SIG-M5 (cell line): ENCODE measurements at places on chromosomes 16 and 17.

DNA sequence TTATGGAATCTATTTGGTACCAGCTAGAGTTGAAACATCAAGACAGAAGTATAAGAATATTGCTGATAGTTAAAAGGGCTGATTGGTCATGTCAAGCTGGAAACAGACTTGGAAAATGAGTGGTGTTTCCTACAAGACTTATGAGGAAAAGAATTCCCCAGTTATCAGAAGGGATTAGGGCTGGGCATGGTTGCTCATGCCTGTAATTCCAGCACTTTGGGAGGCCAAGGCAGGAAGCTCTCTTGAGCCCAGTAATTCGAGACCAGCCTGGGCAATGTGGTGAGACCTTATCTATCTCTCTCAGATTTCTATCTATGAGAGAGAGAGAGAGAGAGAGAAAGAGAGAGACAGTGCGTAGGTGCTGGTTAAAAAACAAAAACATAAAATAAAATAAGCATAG lies 139.5 kb upstream of the PMFBP1 start:
- DNase-seq: no peak

GRCh38 chr17:15106540-15106939 lies 158.6 kb downstream of the PMP22 start:
- DNase-seq: no peak

DNA sequence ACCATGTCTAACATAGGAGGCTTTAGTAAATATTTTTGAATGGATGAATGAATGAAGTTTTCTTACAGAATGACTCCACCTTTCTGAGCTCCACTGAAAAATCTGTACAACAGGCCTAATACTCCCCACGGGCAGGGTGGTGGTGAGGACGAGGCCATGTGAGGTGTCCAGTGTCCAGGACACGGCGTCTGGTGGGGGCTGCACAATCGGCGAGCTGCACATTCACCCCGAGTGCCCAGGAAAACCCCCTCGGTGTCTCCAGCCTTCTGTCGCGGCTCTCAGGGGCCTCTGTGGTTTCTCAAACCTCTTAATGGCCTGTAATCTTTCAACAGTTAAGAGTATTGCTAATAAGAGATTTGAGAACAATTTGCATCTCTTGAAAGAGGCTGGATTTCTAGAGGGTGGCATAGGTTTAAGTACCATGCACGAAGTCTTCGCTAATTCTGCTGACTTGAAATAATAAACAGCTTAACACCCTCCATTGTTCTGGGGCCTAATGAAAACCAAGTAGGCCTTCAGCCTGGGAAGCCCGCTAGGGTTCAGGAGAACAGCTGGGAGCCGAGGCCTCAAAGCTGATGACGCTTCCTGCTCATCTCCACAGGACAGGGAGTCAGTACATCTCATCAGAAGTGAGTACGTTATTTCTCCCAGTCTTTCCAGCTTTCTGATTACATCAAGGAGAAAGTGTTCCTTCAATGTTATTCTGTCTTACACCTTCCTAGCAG lies 304.6 kb upstream of the FOXF1 start:
- no peak for DNase-seq

DNA sequence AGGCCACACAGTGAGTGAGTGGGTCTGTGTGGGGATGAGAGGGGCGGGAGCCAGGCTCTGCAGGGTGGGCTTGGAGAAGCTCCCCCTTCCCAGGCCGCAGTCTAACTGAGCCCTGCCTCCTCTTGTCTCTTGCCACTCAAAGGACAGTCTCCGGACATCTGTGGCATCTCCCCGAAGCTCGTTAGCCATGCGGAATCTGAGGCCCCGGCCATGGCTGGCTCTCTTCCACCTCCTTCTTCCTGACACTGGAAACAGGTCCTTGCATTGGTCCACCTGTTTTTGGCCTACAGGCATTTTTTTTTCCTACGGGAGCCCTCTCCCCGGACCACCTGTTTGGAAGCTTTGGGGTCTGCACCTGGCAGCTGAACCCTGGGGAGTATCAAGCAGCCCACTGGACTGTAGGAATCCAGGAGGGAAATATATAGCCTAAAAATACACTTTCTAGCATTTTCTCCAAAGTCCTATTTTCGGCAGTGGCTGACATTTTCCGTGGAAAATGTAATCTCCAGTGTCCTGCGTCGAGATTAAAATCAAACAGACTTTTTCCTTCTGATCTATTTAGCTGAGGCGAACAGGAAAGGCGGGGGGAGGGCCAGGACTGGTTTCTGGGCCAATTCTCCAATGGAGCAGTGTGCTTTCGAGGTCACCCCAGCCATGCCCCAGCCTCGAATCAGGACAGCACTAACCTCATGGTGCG lies 9.1 kb downstream of the ATP2A3 start:
- no peak for DNase-seq

- no peak for DNase-seq
Measured at GRCh38 chr16:89729863-89730593, 8.7 kb downstream of the ZNF276 start.

- DNase-seq: no peak
Measured at GRCh38 chr16:84630446-84631152, 12.7 kb upstream of the COTL1 start.

GRCh38 chr17:65487161-65487560 lies 74.3 kb downstream of the AXIN2 start:
- DNase-seq: no peak

- DNase-seq: no peak
Measured at GRCh38 chr16:85471469-85472431, 141.4 kb upstream of the GSE1 start.

DNA sequence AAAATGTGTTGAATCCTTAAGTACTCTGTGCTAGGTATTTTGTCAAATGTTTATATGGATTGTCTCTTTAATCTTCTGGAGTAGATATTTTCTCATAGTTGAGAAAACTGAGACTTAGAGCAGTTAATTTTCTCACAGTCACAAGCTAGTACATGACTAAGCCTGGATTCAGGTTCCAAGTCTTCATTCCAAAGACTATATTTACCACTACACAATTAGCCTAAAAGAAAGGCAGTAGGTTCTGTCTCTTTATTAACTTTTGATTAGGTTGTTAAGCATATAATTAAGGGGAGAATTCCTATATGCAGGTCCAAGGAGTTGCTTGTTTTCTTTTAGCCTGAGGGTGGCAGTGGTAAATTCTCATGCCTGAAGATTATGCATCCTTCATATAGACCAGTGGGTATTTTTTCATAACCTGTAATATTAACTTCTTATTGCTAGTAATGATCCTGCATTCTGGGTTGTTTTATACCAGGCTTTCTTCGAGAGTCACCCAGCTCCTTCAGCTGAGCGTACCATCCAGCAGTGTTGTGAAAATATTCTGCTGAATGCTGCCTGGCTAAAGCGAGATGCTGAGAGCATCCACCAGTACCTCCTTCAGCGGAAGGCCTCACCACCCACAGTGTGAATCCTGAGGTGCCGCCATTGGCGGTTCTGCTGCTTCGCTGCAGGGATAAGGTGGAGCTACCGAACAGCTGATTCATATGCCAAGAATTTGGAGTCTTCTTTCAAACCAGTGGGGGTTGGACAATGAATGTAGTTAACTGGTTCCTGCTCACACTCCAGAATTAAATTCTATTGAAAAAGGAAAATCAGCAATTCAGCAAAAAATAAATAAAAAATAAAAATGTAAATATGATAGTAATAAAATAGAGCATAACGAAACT lies 28.2 kb upstream of the KPNB1 start:
- no peak for DNase-seq

- no peak for DNase-seq
Measured at GRCh38 chr17:66923886-66924285, 40.6 kb upstream of the CACNG4 start.

DNA sequence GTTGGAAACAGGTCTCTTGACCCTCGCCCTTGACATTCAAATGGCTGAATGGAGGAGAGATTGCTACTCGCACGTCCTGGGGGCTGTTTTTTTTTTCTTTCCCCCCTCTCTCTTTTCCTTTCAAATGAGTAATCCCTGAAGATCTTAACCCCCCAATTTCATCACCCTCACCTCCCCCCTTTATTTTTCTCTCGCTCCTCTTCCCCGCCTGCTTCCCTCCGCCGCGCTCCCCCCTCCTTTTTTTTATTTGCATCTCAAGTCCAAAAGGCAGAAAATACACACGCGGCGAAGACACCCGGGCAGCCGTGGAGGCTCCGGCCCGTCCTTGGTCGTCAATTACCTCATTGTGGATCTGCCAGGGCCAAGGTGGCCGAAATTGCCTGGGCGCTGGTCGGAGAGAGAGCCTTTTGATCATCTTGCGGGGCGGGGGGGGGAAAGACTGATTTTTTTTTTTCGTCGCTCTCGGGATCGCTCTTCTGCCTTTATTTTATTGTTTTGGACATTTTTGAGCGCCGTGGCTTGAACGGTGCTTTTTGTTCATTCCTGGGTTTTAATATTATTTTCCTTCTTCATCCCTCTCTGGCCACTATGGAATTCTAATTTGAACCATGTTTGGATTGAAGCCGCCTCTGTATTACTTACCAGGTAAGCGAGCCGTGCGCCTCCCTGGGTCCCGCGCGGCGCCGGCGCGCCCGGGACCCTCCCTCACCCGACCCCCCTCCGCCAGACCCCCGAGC lies 57.2 kb upstream of the GSE1 start:
- no peak for DNase-seq

- DNase-seq: no peak
Measured at GRCh38 chr16:29809031-29809747, 2.8 kb upstream of the PRRT2 start.

- DNase-seq: no peak
Measured at GRCh38 chr17:40312893-40313667, 4.1 kb downstream of the RARA start.

DNA sequence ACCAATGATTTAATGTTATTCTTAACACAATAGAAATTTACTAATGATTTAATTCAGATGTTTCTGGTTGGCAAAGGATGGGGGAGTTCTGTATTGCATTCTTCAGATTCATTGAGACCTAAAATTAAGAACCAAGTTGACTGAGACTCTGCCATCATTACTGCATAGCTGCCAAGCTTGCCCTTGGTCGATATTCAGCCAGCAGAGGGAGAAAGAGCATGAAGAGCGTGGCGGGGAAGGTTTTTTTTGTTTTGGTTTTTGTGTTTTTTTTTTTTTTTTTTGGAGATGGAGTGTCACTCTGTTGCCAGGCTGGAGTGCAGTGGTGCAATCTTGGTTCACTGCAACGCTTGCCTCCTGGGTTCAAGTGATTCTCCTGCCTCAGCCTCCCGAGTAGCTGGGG lies 659.4 kb upstream of the EEF2KMT start:
- DNase-seq: no peak

- no peak for DNase-seq
Measured at GRCh38 chr17:2563061-2563460, 30.4 kb upstream of the PAFAH1B1 start.

GRCh38 chr16:59148056-59148768 lies 414.1 kb upstream of the GOT2 start:
- DNase-seq: no peak

DNA sequence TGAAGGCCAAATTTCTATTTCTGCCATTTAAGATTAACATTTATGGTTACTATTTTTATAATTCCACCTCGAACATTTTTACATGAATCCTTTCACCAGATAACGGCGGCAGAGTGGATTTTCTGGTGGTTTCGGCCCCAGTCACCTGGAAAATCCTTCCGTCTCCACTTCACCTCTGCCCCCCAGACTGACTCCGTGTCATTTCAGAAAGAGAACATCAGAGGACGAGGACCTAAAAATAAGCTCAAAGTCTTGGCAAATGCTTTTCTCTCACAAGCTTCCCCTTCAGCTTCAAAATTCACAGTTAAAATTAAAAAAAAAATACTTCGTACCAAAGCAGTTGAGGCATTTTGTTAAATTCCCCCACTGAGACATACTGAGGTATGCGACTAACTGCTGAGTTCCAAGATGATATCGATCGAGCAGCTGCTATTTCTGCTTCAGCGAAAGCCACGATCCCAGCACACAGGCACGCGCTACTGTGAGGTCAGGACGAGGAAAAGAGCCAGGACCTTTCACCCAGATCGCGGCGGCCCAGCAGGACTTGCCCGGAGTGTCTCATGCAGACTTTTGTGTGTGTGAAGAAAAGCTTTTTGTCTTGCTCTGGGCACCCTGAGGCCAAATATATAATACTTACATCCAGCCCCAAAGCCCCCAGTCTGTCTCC lies 36.8 kb downstream of the ASPA start:
- DNase-seq: no peak

- no peak for DNase-seq
Measured at GRCh38 chr17:28747051-28747691, 3.4 kb downstream of the TRAF4 start.

GRCh38 chr17:61794792-61795191 lies 68.5 kb downstream of the BRIP1 start:
- DNase-seq: no peak

GRCh38 chr17:71725811-71726210 lies 395.0 kb upstream of the SOX9 start:
- DNase-seq: no peak

- DNase-seq: no peak
Measured at GRCh38 chr16:73125850-73126524, 78.1 kb upstream of the ZFHX3 start.

DNA sequence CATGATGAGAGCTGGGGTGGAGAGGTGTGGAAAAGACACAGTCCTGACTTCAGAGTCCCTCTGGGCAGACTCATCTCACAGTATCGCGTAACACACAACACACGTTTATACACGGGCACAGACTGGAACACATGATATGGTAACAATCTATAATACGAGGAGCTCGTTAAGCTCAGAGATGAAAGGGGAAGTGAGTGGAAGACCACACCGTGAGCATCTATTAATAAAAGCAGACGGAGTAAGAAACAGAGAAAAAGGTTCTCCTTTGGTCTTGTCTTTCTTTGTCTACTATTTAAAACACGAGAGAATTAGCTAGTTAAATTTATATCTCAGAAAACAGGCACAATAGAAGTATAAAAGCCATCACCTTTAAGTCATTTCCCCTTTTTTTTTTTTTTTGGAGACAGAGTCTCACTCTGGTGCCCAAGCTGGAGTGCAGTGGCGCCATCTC lies 13.5 kb downstream of the ANKRD11 start:
- DNase-seq: peak; percentile 60

- no peak for DNase-seq
Measured at GRCh38 chr17:55743103-55743679, 7.7 kb upstream of the PCTP start.

DNA sequence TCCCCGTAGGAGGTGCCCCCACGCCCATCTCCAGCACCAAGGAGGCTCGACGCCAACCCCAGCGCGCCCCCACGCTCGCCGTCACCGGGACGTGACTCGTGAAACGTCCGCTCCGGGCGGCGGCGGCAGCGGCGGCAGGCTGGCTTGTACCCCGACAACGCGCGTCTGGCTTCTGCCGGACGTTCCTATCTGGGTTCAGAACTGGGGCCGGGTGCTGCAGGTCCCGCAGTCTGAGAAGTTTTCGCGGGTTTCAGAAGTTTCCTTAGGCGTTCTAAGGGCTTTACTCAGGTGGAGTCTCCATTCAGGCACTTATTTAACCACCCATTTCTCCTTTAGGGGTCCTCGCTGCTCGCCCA lies 672 bp upstream of the ALKBH5 start:
- DNase-seq: no peak
